ENCODE measurements at places on chromosomes 7 and 10.

DNA sequence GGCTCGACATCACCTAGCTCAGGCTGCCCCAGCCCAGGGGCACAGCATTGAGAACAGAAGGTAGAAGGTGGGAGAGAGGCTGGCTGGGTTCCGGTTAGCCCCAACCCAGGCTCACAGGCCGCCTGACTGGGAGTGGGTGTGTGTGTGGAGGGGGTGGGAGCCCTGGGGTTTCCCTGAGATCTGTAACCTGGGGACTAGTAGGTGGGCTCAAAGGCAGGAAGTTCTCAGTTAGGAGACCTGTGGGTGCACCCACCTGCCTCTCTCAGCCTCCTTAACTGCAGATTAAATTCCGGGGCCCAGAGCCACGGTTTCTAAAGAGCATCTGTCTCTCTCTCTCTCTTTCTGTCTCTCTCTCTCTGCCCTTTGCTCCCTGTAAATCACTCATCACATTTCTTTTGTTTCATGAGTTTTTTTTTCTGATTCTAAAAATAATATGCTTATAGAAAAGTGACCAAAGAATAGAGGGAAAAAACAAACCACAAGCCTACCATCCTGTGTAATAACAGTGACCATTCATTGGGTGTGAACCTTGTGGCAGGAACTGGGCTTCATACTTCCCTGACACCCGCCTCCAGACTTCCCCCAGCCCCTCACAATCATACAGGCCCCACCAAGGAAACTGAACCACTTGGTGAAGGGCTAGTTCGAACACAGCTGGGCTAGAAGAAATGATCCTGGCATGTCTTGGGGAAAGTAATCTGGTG is 83.4 kb upstream of the SMNDC1 start:
- no peak for DNase-seq

GRCh38 chr10:71580926-71581325 is 138.7 kb downstream of the C10orf105 start:
- no peak for DNase-seq

DNA sequence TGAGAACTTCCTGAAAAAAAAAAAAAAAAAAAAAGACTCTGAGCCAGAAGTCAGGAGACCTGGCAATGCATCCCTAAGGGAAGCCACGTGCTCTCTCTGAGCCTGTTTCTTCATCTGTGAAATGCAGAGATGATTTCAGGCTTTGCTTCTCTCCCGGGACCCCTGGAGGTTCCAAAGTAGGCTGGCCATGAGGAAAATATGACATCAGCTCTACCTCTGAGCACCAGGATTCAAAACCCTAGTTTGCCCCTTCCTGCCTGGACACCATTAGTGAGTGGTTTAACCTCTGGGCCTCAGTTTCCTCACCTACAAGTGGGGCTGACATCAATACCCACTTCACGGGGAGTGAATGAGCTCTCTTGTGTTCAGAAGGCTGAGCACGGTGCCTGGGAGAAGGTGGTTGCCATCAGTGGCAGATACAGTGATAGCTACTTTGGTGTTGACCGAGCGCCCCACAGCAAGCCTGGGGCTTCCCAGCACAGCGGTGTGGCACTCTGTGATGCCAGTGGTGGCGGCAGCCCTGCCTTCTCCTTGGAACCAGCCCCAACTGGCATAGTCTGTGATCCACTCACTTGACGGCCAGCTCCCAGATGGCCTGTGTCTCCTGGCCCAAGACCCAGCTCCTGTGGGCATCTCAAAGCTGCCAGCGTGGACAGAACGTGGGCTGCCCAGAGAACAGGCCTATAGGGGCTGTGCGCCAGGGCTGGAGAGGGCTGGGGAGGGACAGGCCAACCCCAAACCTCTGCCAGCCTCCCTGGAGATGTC is 153.1 kb upstream of the UNC5B start:
- DNase-seq: no peak

GRCh38 chr10:67618116-67618515 is 77.9 kb downstream of the CTNNA3 start:
- DNase-seq: no peak

DNA sequence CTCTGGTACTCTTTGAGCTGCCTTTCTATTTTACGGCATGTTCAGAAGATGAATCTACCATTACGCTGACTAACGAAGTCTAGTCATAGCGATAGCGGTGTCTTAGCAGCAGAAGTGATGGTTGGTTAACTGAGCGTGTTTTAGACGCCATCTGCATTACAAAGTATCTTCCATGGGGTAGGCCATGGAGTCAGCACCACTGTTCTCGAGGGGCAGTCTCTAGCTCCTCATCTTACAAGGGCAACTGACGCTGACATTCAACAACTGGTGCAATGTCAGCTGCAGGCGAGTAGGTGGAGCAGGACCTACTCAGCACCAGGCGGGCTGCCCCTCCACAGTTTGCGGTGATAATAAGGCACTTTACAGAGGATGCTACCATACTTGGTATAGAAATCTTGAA is 88.7 kb downstream of the ADARB2 start:
- DNase-seq: no peak

DNA sequence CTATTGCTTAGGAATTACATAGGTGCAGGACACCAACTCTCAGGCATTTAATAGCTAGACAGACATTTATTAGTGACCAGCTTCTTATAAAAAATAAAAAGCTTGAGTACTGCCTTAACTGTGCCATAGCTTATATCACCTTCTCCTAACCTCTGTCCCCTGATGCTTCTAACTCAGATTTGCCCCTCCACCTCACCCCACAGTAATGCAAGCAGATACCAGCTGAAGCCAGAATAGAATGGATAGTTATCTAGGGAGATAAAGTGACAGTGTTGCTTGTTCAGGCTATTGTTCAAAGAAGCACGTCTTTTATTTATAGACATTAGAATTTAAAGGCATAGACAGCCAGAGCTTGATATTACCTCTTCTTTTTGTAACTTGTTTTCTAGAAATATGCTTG is 99.6 kb upstream of the GLCCI1 start:
- no peak for DNase-seq

- DNase-seq: no peak
Observed at GRCh38 chr10:60569681-60570080, 180.0 kb upstream of the ANK3 start.

- DNase-seq: peak; percentile 74
Observed at GRCh38 chr10:12719365-12719764, 282.1 kb downstream of the CCDC3 start.

GRCh38 chr7:10821156-10821555 is 152.5 kb upstream of the PHF14 start:
- DNase-seq: no peak

DNA sequence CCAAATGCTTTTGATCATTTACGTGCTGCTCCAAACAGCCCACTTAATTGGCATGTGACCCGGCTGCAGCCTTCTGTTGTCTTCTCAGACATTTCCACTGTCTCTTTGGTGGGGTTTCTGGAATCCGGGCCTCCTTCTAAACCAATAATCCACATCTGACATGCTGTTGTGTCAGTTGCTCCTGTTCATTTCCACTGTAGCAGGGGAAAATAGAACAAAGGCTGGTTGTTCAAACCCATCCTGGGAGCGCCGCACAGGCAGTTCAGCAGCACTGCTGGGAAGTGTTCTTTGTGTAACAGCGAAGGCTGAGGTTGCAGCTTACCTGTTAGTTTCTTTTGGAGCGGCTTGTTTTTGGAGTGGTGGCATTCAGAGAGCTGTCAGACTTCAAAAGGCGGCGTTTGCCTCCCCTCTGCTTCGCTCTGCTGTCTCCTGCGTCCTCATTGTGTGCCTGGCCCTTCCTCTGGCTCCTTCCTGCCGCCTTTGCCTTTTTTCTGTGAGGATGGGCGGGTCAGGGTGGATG is 149.4 kb downstream of the SNX10 start:
- DNase-seq: no peak
